ENCODE measurements at places on chromosomes 7 and 10.

- no peak for DNase-seq
Observed at GRCh38 chr7:123998921-123999320, 33.9 kb downstream of the TMEM229A start.

GRCh38 chr10:68137171-68137570 is 27.9 kb downstream of the MYPN start:
- DNase-seq: no peak

DNA sequence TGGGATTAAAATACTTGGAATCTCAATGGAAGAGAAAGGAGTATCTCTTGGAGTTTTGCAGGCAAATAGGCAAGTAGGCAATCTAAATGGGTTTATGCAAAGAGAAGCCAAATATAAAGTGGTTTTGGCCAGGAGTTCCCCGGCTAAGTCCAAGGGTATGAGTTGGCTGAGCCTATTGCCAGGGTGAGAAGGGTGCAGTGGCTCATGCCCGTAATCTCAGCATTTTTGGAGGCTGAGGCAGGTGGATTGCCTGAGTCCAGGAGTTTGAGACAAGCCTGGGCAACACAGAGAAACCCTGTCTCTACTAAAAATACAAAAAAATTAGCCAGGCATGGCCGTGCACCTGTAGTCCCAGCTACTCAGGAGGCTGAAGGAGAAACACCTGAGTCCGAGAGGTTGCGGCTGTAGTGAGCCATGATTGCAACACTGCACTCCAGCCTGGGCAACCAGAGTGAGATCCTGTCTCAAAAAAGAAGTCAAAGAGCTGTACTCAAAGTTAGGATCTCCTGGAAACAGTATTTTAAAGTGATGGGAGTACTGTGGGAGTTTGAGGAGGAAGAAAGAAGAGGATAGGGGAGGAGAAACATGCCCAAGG is 130.4 kb upstream of the RAB18 start:
- DNase-seq: no peak

- no peak for DNase-seq
Observed at GRCh38 chr10:87966459-87966858, 103.0 kb downstream of the PTEN start.

- DNase-seq: no peak
Observed at GRCh38 chr7:77184463-77184862, 15.2 kb downstream of the FGL2 start.

- no peak for DNase-seq
Observed at GRCh38 chr7:12968836-12969422, 281.5 kb downstream of the ARL4A start.

- no peak for DNase-seq
Observed at GRCh38 chr10:117933036-117933435, 113.7 kb downstream of the RAB11FIP2 start.

DNA sequence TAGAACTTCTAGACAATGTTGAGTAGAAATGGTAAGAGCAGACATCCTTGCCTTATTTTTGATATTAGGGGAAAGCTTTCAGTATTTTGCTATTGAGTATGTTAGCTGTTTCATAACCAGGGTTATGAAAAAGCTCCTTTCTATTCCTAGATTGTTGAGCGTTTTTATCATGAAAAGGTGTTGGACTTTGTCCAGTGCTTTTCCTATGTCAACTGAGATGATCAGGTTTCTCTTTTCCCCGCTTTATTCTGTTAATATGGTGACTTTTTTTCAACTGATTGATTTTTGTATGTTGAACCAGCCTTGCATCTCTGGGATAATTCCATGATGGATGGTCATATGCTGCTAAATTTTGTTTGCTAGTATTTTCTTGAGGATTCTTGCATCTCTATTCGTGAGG is 58.5 kb downstream of the LCOR start:
- DNase-seq: no peak

- no peak for DNase-seq
Observed at GRCh38 chr7:158061026-158061630, 526.5 kb downstream of the PTPRN2 start.

DNA sequence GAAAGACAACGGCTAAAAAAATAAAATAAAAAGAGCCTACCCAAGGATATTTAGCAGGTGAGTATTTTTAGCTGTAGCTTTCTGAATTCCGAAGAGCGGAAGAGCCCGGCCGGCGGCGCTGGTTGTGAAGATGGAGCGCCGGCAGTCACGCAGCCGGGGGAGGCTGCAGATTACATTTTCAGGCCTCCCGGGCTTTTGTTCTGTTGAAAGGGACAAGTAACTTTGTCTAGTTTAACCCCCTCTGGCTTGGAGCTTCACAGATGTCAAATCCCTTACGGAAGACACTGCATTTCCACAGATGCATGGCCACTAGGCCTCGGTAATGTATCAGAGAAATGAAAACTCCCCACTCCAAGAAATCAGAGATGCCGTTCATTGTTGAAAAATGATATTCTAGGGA is 497.6 kb upstream of the MKI67 start:
- DNase-seq: no peak

DNA sequence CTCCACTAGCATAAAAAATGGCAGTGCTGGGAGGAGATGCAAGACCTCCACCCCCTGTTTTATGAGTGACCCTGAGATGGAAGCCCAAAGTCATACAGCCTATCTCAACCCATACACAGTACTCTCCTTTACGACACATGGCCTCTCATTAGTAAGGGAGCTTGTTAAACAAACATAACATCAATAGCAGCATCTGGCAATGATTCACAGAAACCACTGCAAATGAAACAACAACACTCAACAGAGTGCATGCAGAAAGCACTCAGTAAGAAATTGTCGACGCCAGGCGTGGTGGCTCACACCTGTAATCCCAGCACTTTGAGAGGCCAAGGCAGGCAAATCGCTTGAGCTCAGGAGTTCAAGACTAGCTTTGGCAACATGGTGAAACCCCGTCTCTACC is 27.5 kb upstream of the FIGNL1 start:
- DNase-seq: no peak

GRCh38 chr10:113880236-113880635 is 25.8 kb downstream of the NHLRC2 start:
- DNase-seq: no peak

- DNase-seq: no peak
Observed at GRCh38 chr7:69047151-69047754, 551.0 kb upstream of the AUTS2 start.

DNA sequence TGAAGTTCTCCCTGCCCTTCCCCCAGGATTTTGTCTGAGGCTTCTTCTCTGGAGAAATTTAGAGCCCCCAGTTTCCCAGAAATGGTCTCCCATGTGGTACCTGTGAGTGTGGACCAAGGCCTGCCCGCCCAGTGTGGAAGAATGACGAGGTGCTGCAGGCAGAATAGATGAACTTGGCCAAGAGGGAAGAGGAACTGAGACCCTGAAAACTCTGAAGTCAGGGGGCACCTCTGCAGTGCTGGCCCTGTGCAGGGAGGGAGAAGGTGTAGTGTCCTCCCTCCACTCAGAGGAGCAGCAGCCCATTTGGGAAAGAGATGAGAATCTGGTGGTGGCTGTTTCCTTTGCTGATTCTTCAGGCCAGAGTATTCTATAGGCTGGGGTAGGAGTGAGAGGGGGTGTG is 115.2 kb upstream of the PCGF5 start:
- DNase-seq: no peak

DNA sequence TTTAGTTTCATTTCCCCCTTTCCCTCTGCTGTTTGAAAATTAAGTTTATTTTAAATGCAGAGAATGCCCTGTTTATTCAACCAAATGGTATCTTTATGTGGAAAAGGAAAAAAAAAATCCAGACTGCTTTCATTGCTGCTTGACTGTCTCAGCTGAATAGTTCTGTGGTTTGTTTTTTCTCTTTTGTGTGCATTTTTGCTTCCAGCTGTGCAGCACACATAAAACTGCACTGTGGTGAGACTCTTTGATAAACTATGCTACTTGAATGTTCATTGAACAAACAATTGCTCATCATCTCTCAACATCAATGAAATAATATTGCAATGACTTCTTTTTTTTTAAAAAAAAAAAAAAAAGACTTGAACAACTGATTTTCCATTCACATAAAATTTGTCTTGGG is 78.6 kb upstream of the GLI3 start:
- DNase-seq: no peak

GRCh38 chr10:73218431-73219191 is 28.4 kb downstream of the DNAJC9 start:
- no peak for DNase-seq

DNA sequence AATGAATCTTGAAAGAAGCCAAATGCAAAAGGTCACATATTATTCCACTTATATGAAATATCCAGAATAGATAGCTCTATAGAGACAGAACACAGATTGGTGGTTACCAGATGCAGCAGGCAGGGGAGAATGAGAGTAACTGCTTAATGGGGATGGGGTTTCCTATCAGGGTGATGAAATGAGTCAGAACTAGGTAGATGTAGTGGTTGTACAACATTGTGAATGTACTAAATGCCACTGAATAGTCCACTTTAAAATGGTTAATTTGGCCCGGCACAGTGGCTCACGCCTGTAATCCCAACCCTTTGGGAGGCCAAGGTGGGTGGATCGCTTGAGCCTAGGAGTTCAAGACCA is 9.4 kb upstream of the SLC25A28 start:
- no peak for DNase-seq

DNA sequence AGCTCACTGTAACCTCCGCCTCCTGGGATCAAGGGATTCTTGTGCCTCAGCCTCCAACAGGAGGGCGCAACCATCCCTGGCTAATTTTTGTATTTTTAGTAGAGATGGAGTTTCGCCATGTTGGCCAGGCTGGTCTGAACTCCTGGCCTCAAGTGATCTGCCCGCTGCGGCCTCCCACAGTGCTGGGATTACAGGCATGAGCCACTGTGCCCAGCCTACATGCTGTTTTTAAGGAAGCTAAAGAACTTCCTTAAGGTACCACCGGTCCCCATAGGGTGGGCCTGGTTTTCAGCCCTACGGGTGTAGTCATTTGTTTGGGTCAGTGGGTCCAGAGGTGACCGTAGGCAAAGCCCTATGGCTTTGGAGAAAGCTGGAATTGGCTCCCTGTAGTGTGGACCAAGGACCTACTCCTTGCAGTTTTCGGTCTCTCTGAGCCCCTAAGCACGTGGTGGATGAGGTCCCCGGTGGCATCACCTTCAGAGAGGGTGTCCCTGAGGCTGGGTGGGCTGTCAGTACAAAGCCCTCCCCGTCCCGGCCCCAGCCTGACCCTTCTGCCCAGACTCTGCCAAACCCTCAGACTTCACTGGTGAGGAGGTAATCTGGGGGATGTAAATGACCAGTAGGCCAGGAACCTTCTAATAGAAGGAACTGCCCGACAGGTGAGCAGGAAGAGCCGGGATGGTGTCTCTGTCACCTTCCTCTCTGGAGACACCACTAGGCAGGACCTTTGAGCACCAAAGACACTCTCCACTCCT is 30.5 kb downstream of the ANXA11 start:
- no peak for DNase-seq

GRCh38 chr7:41889472-41889871 is 186.6 kb upstream of the INHBA start:
- no peak for DNase-seq

DNA sequence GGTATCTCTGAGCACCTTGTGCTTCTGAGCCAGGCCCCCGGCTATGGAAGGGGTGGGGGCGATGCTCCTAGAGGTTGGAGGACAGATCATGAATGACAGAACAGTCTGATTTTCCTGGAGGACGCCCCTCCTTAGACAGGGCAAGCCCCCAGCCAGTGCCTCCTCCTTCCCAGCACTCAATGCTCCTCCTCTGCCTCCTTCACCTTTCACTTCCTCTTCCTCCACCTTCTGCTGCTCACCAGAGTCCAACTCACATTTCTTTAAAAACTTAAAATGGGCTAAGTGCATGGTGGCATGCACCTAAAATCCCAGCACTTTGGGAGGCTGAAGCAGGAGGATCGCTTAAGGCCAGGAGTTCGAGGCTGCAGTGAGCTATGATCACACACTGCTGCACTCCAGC is 71.1 kb upstream of the CUX1 start:
- DNase-seq: no peak

DNA sequence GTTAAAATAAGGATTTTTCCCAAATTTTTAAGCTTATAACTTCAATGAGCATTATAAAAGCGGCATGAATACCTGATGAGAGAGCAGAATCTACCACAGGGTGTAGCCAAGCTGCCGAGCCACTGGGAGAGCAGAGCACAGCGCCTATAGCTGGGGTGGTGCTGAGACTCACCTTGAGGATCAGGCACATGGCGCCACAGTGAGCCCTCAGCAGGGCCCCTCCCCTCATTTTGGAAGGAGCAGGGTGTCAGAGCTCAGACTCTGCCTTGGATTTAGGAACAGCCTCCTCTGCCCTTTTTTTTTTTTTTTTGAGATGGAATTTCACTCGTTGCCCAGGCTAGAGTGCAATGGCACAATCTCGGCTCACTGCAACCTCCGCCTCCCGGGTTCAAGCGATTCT is 118.6 kb downstream of the SRPK2 start:
- DNase-seq: no peak

- DNase-seq: no peak
Observed at GRCh38 chr10:127386606-127387327, 162.3 kb upstream of the NPS start.

DNA sequence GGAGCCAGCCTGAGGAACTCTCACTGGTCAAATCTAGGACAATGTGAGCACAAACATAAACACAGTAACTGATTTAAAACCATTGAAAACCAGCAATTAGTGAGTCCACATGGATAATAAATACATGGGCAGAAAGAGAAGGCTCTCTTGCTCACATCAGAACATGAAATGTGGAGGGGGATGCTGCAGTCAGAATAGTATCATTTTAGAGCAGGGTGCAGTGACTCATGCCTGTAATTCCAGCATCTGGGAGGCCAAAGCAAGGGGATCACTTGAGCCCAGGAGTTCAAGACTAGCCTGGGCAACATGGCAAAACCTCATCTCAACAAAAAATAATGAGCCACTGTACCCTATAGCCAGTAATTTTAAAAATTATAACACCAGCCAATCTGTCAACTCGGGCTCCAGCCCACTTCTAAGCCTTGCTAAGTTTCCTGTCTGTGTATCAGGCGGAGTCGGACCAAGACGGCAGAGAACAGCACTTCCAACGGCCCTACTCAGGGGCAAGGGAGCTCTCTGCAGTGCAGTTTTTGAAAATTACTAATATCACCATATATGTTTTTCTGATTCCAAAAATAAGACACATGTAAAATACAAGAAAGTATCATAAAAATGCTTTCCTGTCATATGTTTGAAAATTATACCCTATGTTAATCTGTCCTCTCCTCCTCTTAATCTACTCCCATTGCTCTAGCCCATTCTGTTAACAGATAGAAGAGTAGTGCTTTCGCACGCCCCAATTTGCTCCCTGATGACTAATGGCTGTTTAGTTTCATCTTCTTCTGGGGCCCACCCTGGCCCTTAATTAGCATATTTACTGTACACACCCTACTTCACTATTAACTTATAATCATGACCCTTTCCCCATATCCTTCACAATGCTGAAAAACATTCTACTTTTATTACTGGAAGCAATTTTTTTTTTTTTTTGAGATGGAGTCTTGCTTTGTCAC is 17.1 kb downstream of the URGCP start:
- no peak for DNase-seq

DNA sequence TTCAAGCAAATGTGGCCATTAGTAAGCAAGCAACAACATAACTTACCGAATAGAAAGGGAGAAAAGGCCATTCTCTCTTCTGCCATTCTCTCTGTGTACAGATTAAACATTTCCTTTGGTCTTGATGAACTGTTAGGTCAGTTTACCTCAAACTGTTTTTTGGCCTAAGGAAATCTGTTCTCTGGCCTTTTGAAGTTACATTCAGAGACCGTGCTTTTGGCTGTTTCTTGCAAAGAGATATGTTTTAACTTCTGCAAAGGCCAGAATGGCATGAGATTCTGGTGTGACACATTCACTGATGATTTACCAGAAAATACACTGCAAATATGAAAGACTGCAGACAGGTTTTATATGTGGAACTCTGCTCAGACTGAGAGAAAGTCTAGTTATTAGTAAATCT is 22.2 kb downstream of the AHR start:
- no peak for DNase-seq

- no peak for DNase-seq
Observed at GRCh38 chr7:1085266-1085665, 2.6 kb upstream of the GPER1 start.

Data from stimulated activated CD4-positive, alpha-beta T cell treated with anti-CD3 and anti-CD28 coated beads, TNF-alpha, amount 100 ng/mL, for 4 hours (primary cell).